ENCODE measurements at places on chromosomes 3 and 15.

- DNase-seq, result no peak
Observed at GRCh38 chr3:148428862-148429605, 268.7 kb upstream of the AGTR1 start.

DNA sequence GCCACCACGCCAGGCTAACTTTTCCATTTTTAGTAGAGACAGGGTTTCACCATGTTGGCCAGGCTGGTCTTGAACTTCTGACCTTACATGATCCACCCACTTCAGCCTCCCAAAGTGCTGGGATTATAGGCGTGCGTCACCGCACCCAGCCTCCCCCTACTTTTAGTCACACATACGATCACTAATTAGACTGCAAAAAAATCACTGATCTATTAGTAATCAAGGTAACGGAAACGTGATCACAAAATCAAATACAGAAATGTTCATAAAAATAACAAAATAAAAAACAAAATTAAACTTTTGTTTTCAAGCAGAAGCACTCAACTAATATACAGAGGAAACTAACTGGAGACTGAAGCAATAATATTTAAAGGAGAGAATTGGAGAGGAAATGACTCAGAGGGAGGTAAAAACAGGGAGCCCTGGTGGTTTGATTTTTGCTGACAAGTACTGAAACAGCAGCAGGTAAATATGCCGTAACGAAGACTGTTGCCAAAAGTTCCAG is 4.6 kb downstream of the WDR53 start:
- DNase-seq, result no peak

DNA sequence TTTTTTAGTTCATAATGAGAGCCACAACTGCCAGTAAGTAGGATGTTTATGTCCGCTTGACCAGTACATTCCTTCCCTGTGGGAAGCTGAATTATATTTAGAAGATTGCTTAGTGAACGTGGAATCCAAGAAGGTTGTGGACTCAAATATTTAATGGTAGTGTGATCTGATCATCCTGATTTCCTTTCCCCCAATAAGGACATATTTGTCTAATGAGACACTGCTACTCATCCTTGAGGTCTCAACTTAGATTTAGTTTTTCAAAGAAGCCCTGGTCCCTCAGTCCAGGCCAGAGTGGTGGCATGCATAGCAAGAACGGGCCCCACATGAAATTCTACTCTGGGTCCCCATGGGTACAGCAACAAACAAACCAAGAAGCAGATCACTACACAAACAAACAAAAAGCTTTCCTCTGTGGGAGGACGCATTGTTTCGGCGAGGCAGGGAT is 60.8 kb downstream of the USP13 start:
- no peak for DNase-seq

DNA sequence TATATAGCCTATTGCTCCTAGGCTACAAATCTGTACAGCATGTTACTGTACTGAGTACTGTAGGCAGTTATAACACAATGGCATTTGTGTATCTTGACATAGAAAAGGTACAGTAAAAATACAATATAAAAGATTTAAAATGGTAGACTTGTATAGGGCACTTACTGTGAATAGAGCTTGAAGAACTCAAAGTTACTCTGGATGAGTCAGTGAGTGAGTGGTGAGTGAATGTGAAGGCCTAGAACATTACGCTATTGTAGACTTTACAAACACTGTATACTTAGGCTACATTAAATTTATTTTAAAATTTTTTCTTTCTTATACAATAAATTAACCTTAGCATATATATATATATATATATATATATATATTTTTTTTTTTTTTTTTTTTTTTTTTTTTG is 140.0 kb upstream of the UBE2E1 start:
- no peak for DNase-seq

DNA sequence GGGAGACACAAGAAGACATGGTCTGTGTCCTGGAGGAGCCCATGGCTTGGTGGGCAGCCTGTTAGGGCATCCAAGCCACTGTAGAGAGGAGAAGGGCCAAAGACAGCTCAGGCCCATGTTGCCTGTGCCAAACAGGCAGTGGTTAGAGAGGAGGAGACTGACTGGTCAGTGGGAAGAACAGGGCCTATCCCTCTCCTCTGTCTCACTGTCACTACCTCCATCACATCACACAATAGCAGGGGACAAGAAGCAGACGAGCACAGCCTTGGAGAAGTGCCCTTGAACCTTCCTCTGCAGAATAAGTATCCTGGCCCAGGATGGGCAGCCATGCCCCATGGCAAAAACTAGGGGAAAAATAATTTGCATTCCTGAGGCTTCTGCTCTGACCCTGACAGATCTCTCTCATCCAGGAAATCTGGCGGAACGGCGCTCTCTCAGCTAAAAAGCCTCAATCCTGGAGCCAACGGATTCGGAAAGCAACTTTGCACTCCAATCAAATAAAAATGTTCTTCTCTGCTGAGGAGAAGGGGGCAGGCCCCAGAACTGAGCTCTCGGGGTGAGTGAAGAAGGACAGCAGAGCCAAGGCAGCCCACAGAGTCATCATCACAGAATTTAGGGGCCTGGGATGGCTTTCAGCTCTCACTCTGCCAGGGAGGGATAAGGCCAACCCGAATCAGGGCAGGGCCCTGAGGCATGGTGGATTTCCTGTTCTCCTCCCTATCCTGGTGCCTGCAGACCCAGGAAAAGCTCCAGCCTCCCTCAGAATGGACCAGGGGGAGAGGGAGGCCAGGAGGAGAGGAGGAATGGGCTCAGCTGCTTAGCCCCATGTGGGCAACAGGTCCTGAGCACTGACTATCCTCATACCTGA is 1.6 kb downstream of the SHF start:
- no peak for DNase-seq

GRCh38 chr3:152050903-152051302 is 177.5 kb downstream of the SUCNR1 start:
- DNase-seq, result no peak

DNA sequence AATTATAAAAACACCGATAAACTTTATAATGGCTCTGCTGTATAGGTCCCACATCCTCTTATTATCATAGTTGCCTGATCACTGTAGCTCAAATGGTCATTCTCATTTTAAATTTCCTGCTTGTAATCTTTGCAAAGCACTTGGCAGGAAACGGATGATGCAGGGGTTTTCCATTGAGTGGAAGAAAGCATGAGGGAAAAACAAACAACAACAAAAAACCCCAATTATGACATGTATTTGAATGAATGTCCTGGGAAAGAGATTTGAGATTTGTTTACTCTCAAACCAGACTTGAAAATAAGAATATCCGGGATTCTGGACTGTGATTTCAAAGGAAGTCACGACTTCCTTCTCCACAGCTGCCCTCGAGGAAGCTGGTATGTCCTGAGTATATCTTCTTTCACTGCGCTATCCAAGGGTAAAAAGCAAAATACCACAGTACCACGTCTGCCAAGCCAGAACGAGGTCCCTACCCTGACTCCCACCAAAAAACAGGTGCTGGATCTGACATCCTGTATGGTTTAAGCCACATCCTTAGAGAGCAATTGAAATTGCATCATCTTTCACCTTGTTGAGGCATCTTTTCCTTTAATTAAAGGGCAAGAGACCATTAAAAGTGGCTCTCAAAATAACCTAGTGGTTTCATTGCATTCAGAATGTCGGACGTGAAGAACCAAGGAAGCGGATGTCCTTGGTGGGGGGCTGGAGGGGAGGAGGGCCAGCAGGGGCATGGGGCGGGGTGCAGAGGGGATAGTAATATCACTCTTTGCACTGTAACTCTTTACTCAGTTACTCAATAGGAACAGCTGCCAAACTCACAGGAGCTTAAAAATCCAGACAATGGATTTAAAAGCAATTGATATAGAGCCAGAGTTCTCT is 13.5 kb upstream of the TIPIN start:
- DNase-seq, result no peak

DNA sequence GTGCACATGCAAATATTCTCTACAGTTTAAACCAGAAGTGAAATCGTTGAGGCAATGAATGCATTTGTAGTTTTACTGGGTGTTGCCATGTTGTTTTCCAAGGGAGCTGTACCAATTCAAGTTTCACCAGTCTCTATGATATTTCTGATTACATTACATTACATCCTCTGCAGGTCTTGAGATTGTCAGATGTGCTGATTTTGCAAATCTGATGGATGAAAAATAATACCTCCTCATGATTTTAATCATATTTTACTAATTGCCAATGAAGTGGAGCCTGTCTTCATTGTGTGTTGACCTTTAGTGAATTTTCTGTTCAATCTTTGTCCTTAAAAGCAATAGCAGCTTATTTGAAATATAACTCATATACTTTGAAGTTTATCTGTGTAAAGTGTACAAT is 282.4 kb downstream of the NR2F2 start:
- DNase-seq, result no peak

GRCh38 chr3:113663324-113663750 is 33.1 kb downstream of the USF3 start:
- no peak for DNase-seq

- DNase-seq, result no peak
Observed at GRCh38 chr3:157119369-157119951, 40.5 kb downstream of the CCNL1 start.

DNA sequence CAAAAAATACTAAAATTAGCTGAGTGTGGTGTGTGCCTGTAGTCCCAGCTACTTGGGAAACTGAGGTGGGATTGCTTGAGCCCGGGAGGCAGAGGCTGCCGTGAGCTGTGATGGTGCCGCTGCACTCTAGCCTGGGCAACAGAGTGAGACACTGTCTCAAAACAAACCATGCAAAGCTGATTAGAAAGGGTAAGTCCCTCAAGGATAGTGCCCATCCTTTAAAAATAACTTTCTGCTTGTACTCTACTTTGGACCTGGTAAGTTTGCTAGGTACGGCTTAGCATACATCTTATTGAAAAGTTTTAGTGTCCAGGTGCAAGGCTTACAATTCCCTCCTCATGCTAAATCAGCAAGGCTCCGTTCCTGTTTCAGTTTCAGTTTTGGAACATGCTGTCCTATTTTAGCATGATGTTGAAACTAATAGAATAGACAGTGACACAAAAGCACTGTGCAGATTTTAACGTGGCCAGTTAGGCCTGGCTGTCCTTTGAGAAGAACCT is 21.4 kb downstream of the FEM1B start:
- no peak for DNase-seq

DNA sequence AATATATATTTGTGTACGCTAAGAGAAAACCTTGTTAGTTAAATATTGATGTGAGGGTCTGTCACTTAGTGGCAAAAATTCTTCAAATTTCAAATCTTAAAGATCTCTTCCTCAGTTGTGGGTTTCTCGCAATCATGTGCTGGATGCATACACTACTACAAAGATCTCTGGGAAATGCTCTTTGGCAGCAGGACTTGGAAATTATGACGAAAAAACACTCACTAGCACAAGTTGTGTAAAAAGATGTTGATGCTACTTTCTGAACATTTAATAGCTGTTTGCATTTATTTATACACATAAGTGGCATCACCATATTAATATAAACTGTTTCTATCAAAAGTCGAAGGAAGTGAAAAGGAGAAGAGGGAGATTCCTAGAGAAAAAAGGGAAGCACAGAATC is 10.8 kb upstream of the NANOGP8 start:
- DNase-seq, result no peak

- DNase-seq, result no peak
Observed at GRCh38 chr3:36648241-36649034, 115.9 kb downstream of the DCLK3 start.

DNA sequence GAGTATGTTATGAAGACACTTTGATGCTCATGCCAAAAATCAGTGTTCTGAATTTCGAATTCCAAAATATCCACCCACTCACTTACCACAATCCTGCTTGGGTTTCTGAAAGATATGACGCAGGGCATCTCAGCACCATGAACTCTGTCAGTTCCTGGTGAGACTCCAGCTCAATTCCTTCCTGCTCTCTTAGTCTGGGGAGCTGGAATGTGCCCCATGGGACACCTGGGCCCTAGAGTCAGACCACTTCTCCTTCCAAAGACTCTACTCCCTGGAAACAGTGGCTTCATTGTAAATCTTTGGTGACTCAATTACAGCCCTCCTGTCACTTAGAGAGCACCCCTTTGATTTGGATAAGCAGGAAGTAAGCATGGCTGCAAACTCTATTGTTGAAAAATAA is 50.5 kb downstream of the CD86 start:
- DNase-seq, result no peak

- no peak for DNase-seq
Observed at GRCh38 chr3:140726066-140726465, 48.2 kb downstream of the TRIM42 start.
